Stimulated activated CD4-positive, alpha-beta T cell treated with anti-CD3 and anti-CD28 coated beads, Interleukin-4, amount 100 ng/mL, for 48 hours (primary cell): ENCODE measurements at places on chromosomes 12 and 14.

GRCh38 chr12:6942331-6942665 is 1.3 kb upstream of the RNU7-1 start:
- no peak for DNase-seq

DNA sequence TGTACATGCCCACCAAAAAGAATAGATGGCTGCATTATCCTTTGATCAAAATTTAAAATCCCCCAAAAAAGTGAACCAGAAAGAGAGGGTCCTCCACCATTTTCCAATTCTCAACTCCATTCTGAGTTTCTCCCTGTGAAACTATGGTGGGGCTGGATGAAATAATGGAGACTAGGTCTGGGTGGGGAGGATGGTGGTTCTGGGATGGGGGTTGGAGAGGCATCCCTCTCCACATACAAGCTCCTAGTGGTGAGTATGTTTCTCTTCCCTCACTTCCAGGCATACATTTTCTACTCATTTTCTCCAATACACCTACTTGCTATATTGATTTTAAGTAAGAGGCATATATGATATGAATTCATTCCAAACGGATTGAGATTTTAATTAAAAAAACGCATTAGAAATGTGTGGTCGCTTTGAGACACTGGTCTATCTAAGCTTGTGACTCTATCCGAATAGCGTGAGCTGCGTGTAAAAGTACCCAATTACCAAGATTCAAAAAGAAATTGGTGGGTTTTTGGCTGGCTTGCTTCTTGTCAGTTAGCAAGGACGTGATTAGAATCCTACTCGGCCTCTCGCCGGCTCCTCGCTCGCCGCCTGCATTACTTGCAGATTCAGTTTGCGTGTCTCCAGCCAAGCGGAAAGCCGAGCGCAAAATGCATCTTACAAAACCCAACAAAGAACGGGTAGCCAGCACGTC is 3.4 kb downstream of the ASCL1 start:
- DNase-seq: no peak

DNA sequence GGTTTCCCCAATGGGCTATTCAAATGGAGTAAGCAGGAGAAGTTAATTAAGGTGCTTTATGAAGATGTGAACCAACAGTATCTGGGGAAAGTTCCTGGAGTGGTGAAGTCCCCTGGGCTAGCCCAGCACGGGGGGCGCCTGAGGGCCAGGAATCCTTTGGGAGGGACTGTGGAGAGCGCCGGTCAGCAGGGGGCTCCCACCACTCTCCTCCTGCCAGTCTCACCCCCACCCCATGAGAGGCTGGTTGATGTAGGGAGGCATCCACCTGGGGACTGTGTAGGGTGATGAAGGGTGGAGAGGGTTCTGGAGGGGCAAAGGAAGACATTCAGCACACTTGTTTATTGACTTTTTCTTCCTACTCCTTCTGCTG is 4.4 kb downstream of the CEBPE start:
- no peak for DNase-seq

DNA sequence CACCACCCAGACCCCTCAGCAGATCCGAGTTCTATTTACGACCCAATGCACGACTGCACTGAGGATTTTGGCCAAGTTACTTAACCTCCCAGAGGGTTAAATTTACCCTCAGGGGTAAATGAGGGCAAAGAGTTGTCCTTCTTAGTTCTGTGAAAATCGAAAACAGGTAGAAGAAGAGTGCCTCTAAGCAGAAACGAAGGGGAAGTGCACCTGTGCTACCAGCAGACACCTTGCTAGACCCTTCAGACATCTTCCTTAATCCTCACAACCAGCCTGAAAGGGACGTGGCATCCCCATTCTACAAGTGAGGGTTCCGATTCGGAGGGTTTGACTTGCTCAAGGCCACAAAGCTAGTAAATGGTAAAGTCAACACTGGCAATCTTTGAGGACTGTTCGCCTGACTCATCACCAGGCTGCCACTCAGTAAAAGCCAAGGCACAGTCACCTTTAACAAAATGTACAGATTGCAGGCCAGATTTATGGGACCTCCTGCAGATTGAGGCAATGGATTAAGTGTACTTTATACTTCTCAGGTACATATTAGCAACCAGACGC is 1.6 kb downstream of the GSG1 start:
- DNase-seq: no peak

DNA sequence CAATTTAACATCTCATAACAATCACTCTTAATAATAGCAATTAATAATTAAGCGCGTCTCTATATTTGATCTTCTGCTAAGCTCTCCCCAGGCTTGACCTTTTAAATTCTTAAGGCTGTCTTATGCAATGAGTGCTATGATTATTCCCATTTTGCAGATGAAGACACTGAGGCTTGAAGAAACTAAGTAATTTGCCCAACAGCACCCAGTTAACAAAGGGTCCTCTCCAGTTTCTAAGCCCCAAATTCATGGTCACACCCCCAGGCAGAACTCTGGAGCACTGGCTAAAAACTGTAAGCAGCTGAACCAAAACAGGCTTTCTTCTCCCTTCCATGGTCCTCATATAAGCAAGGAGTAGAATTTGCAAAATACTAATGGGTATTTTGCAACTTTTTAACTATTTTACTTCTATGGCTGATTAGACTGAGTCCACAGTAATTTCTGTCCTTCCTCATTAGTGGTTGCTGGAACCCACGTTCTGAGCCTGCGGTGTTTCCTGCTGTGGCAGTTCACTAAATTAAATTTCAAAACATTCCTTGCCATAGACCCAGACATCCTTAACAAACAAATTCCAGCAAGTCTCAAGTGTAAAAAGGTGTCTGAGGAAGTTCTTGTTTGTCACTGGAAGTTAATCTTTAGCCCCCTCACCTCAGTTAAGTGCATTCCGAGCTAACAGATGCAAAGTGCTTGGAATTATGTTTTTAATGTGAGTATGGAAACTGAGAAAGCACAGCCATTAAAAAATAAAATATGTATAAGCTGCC is 76.5 kb downstream of the TMEM132D start:
- DNase-seq: no peak

DNA sequence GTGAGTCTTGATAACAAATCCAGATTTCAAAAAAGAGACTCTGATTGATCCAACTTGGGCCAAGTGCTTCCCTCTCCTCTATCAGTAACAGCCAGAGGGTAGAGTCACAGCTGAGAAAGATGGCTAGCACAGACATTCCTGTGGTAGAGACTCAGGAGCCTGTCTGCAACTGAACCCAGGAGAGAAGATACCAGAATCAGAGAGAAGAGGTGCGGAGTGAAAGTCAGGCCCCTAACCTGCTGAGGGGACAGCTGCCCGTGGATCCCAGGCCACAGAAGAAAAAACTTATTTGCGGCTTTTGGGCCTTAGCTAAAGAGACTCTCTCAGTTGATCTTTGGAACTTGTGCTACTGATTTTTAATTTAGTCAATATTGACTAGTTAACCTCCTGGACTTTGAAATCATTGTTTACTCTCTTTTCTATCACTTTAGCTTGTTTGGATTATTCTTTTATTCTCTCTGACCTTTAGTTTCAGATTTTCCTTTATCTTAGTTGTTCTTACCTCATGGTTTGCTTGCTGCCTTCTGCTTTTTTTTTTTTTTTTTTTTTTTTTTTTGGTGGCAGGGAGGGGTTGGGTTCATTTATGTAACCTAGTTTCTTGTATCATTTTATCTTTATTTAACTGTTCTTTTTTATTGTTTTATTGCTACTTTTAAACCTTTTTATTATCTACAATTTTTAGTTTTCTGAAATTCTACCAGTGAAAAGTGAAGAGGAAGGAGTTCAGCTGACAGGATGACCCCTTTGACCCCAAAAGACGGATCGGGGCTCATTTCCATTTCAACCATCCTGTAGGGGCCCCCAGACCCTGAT is 154.9 kb upstream of the KRR1 start:
- DNase-seq: no peak

- DNase-seq: no peak
Observed at GRCh38 chr14:100350276-100350926, 27.3 kb downstream of the SLC25A47 start.

DNA sequence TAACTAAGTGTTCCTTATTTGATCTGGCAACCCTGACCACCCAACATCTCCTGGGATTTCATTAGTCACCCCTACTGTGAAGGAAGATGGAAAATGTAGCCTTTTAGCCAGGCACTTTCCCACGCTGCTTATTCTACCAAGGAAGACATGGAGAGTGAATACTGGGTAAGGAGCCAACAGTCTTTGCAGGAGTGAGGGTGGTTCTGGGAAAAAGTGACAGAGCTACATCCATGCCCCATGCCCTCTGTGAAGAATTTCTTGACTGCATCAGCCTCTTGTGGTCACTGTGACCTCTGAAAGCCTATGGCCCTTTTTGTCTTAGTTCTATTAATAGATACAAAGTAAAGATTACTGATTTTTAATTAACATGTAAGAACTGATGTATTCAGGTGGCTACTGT is 196.0 kb upstream of the EEA1 start:
- DNase-seq: no peak

DNA sequence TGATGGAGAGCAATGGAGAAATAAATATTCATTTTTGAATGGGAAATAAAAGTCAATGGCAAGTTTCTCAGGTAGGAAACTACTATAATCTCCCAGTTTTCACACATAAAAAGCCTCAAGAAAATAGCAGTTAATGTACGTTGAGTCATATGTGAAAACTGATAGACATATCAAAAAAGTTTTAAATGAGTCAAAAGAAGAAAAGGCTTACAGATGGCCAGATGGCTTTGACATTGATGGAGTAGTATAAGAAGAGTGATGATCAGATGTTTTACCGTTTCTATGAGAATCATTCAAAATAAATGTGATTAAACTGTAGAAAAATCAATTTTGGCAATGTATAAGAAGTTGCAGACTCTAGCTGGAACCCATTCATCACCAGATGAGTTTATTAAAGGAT is 97.8 kb downstream of the LLPH start:
- no peak for DNase-seq

GRCh38 chr12:128789356-128789929 is 34.3 kb downstream of the SLC15A4 start:
- DNase-seq: no peak

- no peak for DNase-seq
Observed at GRCh38 chr12:89350630-89351488, 1.4 kb downstream of the DUSP6 start.

DNA sequence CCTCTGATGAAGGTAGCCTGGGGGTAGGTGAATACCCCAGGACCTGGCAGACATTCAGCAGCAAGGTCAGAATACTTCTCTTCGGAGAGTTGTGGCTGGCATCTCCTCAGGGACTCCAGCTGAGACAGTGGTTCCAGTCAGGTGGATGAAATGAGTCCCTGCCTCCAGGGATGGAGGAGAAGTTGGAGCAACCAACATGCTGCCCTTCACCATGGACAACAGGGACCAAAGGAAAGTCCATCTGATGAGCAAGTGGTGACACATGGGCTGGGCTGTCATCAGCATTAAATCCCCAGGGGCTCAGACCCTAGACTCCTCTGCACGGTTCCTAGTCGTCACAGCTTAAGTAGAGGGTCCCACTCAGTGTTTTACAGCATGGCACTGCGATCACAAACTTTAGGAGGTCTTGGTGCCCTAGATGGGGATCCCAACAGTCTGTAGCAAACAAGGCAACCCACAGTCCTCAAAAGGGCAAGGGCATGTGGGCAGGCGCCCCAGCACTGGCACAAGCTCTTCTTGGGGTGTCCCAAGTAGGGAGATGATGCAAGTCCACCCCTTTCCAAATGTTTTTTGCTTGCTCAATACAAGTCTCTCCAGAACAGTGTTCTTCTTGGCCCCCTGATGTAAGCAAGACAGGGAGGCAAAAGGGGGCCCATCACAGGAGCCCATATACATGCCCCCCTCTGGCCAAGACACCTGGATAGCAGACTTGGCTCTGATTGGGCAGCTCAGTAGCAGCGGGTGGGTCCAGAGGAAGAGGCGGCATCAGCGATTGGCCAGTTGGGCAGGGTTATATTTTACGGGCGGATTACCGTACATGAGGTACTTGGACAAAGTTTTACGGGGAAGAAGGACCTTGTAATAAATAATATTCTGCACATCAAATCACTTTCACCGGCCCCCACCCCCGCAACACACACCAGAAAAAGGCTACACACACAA is 10.8 kb upstream of the CDH24 start:
- no peak for DNase-seq

- DNase-seq: no peak
Observed at GRCh38 chr14:65879248-65880009, 466.9 kb downstream of the FUT8 start.

GRCh38 chr14:92499234-92499633 is 14.3 kb upstream of the RIN3 start:
- no peak for DNase-seq

GRCh38 chr14:93986955-93987354 is 10.1 kb upstream of the CCDC197 start:
- DNase-seq: no peak

- no peak for DNase-seq
Observed at GRCh38 chr14:72701237-72701565, 192.7 kb downstream of the DPF3 start.

DNA sequence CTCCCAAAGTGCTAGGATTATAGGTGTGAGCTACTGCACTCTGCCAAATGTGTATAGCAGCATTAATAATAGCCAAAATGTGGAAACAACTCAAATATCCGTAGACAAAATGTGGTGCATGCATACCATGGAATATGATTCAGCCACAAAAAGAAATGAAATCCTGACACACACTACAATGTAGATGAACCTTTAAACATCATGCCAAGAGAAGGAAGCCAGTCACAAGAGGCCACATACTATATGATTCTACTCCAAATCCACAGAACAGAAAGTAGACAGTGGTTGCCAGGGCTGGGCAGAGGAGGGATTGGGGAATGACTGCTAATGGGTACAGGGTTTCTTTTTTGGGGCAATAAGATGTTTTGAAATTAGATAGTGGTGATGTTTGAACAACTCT is 7.7 kb upstream of the TMED2 start:
- DNase-seq: no peak

GRCh38 chr12:113912760-113913329 is 53.3 kb downstream of the RBM19 start:
- peak; percentile 40 for DNase-seq

DNA sequence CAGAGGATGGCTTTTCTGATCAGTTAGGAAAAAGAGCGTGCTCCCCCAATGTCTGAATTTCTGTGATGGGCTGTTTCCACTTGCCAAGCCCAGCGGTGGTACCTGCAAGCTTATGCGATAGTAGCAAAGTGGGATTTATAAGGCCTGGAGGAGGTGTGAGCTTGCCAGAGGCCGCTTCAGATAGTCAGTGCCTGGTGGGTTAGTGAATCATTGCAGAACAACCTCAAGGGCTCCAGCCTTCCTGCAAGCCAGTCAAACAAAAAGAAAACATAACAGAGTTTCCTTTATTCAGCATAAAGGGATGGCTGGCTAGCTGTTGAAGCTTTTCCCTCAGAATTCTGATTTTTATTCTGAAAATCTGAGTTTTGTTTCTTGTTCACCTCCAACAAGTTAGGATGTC is 7.6 kb upstream of the BMP4 start:
- no peak for DNase-seq

GRCh38 chr14:54908190-54908589 is 5.6 kb upstream of the GCH1 start:
- DNase-seq: no peak

- DNase-seq: no peak
Observed at GRCh38 chr12:46360908-46361666, 11.5 kb downstream of the SLC38A2 start.

- no peak for DNase-seq
Observed at GRCh38 chr14:104665657-104666522, 23.5 kb upstream of the INF2 start.

GRCh38 chr14:94689985-94690400 is 77.8 kb downstream of the SERPINA3 start:
- DNase-seq: no peak

GRCh38 chr14:24924544-24924943 is 125.4 kb downstream of the STXBP6 start:
- DNase-seq: no peak

- no peak for DNase-seq
Observed at GRCh38 chr12:3523058-3523457, 32.1 kb downstream of the PRMT8 start.

- DNase-seq: no peak
Observed at GRCh38 chr12:126343321-126343720, 1278.1 kb downstream of the AACS start.
